CD4-positive, alpha-beta memory T cell (primary cell): ENCODE measurements at places on chromosomes 1 and 21. TPM values are rescaled to one million over a fixed set of nuclear protein-coding genes. Genes with fewer than 3 reads are reported as not detected.

- DNase-seq = no peak
Measured at GRCh38 chr1:147723691-147724323, 36.6 kb downstream of the GJA5 start.

- DNase-seq = no peak
Measured at GRCh38 chr1:201275253-201275666, 8.0 kb upstream of the PKP1 start.

The OR2T8 gene
- not detected for total RNA-seq

The UBL4B gene
- total RNA-seq = not detected
